ENCODE measurements at places on chromosomes 5 and 9.
A peak's percentile ranks its signal among the peaks of the same experiment; 100 is the strongest.

DNA sequence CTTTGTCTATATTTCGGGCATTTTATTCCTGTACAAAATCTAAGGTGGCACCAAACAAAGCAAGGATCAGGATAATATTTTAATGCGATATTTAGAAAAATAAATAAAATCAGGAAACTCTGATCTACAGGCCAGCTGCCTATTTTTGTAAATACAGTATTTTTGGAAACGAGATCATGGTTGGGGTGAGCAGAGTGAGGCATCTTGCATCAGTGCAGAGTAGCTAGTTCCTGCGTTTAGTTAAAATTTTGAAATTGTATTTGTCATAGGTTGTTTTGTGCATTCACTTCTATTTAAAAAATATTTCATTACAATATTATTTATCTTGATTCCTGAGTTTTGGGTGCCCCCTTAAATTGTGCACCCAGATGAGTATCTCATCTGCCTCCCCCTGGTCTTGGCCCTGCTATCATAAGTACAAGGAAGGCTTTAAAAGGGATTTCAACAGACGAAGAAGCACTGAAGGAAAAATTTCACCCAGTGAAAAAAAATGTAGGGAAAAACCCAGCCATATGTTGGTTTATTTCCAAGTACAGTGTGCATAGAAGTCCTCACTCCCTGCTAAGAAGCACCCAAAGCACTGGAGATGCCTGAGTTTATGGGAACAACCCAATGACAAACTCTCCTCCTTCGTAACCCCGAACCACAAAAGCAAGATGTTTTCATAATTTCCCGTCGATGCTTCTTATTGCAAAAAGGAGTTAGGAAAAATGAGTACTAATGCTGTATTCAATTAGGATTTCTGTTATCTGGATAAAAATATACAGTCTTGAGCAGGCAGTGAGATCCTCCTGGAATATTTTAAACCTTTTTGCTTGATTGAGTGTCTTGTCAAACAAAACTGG, 304.7 kb upstream of the CLINT1 start:
- DNase-seq = no peak

GRCh38 chr9:97504381-97505216, 3.1 kb downstream of the TMOD1 start:
- no peak for DNase-seq

GRCh38 chr9:38003230-38003629, 65.8 kb downstream of the SHB start:
- DNase-seq = peak; percentile 13

DNA sequence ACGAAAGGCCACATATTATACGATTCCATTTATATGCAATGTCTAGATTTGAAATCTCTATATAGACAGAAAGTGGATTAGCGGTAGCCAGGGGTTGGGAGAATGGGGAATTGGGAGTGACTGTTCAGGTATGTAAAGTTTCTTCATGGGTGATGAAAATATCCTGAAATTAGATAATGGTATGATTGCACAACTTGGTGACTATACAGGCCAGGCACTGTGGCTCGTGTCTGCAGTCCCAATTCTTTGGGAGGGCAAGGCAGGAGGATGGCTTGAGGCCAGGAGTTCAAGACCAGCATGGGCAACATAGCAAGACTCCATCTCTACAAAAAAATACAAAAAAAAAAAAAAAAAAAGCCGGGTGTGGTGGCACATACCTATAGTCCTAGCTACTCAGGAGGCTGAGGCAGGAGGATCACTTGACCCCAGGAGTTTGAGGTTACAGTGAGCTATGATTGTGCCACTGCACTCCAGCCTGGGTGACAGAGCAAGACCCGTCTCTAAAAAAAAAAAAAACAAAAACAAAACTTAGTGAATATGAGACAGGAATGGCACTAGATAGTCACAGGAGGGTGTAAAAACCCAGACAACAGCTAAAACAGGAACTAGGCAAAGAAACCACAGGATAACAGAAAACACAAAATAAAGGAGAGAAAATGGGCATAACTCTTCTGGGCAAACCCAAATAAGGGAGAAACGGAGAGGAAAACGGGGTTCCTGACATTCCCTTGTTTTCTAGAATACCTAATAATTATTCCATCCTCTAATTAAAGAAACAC, 72.1 kb upstream of the ZNF618 start:
- DNase-seq = no peak

- no peak for DNase-seq
Measured at GRCh38 chr5:73781107-73781768, 155.2 kb downstream of the ARHGEF28 start.
